Activated B cell treated with CpG ODN at 0.5 μM for 24 hours (primary cell): ENCODE measurements at places on chromosomes 3 and 15.

GRCh38 chr15:45253330-45253729 lies 1.3 kb downstream of the SLC28A2 start:
- no peak for DNase-seq

DNA sequence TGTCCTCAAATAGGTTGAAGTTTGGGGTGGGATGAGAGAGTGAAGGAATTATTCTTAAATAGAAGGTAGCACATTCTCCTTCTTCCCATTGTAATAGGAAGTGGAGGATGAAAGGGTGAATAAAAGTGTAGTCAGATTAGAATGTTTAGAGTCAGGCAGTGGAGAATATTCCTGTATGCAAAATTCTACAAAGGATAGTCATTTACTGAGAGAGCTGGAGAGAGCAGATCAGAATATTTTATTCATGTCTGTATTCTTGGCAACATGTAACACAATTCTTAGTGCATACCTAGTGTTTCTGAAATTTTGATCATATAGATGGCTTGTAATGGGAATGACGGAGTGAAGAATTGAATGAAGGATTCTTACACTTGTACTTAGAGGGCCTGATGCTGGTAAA lies 139.1 kb downstream of the LSAMP start:
- no peak for DNase-seq

DNA sequence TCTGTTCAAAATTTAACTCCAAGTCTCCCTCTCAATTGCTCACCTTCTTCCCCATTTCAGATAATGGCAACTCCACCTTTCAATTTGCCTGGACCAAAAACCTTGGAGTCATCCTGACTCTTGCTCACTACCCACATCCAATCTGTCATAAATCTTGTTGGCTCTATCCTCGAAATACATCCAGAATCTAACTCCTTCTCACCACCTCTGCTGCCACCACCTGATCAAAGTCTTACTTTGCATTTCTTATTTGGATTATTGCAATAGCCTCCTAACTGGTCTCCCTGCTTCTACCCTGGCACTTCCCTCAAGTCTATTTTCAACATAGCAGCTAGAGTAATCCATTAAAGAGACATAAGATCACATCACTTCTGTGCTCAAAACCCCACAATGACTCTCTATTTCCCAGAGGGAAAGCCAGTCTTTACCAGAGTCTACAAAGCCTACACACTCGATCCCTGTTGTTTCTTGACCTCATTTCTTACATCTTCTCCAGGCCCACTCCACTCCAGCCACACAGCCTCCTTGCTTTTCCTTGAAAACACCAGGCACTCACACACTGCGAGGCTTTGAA lies 86.6 kb downstream of the GPR156 start:
- DNase-seq, result no peak

- DNase-seq, result no peak
These were observed 16.6 kb upstream of the OSBPL11 start for GRCh38 chr3:125611908-125612307.

DNA sequence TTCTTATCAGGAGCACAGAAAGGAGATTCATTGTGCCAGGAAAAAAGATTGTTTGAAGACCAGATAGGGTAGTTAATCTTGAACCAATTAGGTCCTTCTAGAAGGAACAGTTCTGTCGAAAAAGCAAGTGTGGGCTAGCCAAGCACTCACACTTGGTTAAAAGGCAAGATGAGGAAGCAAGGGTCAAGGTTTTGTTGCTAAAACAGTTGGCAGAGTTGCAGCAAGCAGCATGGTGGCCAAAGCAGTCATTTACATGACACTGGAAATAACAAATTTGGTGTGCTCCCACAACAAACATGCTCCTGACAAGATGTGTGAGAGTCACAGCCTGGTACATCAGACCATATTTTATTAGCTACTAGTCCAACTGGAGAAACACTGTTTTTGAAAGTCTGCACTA lies 228.0 kb upstream of the CFAP20DC start:
- no peak for DNase-seq

DNA sequence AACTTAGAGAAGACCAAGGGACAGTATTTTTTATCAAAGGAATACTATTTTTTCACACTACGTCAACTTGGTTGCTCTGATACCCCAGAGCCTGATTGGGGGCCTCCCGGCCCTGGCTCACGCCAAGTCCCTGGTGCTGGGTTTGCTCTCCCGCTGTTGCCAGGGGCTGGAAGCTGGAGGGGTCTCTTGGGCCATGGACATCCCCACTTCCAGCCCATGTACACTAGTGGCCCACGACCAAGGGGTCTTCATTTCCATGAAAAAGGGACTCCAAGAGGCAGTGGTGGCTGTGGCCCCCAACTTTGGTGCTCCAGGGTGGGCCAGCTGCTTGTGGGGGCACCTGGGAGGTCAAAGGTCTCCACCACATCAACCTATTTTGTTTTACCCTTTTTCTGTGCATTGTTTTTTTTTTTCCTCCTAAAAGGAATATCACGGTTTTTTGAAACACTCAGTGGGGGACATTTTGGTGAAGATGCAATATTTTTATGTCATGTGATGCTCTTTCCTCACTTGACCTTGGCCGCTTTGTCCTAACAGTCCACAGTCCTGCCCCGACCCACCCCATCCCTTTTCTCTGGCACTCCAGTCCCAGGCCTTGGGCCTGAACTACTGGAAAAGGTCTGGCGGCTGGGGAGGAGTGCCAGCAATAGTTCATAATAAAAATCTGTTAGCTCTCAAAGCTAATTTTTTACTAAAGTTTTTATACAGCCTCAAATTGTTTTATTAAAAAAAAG lies 20.3 kb upstream of the BSN start:
- DNase-seq, result no peak

GRCh38 chr3:170599091-170599490 lies 13.2 kb upstream of the SLC7A14 start:
- DNase-seq, result no peak

DNA sequence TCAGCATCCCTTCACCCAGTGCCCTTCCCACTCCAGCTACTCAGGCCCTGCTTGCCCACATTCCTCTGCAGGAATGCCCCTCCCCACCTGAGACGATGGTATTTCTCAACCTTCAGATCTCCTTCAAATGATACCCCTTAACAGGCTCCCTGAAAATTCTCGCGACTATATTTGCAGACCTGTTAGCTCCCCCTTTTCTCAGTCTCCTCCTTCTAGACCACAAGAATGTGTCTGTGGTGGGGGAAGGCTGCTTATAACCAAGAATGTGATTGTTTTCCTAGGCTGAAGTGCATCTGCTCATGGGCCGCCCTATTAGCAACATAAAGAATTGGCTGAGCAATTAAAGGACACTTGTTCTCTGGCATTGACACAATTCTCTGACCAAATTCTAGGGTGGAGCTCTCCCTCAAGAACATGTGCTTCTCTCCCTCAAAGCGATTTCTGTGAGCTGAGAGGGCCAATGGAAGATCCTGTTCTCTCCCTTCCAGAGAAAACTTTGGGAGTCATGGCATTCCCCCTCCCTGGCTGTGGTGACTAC lies 19.1 kb upstream of the LIMD1 start:
- DNase-seq, result no peak

- no peak for DNase-seq
These were observed 124.0 kb upstream of the PLXNA1 start for GRCh38 chr3:126858887-126859286.
